ENCODE measurements at places on chromosomes 6 and 20.

- no peak for DNase-seq
Observed at GRCh38 chr20:44412402-44413144, 57.1 kb downstream of the HNF4A start.

DNA sequence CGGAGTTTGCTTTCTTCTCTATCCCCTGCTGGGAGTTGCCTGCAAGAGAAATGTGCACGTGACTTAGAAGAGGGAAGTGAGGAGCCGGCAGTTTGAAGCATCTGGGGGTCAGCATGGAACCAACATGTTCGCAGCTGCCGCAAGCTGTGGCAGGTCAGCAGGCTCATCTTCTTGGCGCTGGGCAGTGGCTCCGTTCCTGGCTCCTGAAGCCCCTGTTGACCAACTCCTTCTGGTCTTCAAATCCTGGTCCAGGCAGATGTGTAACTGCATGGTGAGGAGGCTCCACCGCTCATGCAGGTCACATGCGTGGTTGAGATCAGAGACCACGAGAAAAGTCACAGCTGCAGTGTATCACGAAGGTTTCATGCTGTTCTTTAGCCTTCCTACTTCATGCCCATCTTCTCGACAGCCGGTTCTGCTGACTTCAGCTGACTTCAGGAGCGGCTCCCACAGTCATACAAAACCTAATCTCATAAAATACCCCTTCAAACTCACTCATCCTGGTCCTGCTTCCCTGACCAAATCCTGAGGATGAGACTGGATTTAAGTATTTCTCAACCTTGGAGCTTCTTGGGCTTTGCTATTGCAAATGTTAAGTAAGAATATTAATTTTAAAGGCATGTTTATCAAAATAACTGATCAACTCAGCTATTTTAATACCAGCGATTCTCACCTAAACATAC, 44.9 kb upstream of the BCAS1 start:
- DNase-seq, result no peak

DNA sequence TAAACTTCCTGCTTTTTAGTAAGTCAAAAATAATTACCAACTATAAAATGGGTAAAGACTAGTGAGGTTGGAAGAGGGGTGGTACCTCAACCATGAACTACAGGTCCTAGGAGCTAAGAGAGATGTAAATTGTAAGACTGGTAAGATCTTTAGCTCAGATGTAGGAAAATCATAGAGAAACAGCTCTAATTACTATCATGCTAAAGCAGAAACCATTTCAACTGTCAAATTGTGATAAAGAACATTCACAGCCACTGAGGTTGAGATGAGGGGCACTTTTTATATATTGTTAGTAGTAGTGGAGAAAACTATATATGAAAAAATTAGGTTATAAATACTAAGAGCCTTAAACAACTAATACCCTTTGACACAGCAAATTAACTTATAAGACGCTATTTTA, 20.0 kb downstream of the CDK19 start:
- DNase-seq, result no peak

- DNase-seq, result no peak
Observed at GRCh38 chr20:7996898-7997297, 22.7 kb downstream of the TMX4 start.

- DNase-seq, result no peak
Observed at GRCh38 chr6:44043479-44044153, 83.6 kb downstream of the MRPL14 start.

GRCh38 chr6:122736163-122736562, 43.4 kb upstream of the FABP7 start:
- DNase-seq, result peak; percentile 10

- DNase-seq, result no peak
Observed at GRCh38 chr20:37729452-37729851, 35.6 kb downstream of the CTNNBL1 start.

GRCh38 chr20:35954907-35955251, 577 bp upstream of the SCAND1 start:
- no peak for DNase-seq

GRCh38 chr6:139051396-139052060, 23.0 kb downstream of the ABRACL start:
- DNase-seq, result no peak

- DNase-seq, result no peak
Observed at GRCh38 chr6:166330612-166331011, 11.7 kb downstream of the SFT2D1 start.

DNA sequence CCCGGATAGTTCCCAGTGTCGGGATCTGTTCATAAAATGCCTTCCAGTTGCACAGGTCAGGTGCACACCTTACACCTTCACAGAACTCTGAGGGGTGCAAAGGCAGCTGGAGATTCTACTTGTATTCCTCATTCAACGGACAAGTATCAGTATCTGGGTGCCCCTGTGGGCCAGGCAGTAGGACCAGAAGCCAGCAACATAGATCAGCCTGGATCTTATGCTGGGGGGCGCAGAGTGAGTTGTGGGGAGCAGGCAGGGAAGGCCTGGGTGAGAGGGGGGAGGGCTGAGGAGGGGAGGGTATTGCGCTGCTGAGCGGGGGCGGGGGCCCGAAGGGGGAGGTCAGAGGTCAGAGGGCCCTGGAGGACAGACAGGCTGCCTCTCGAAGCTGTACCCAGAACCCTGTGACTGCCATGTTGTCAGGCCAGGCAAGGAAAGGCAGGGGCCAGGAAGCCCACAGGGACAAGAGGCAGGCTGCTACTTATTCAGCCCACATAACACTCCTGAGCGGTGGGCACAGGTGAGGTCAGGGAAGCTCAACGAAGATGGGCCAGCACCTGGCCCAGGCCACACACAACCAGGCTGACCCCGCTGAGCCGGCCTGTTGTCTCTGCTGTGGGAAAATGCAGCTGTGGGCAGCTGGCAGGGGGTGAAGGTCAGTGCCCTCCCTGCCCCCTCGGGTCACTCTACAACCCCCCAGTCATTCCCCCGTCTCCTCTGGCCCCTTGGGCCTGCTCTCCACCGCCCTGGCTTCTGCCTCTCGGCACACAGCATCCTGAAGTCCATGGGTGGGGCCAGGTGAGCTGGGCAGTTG, 1.1 kb downstream of the OPRL1 start:
- DNase-seq, result no peak

GRCh38 chr6:143536866-143537691, 25.6 kb upstream of the FUCA2 start:
- DNase-seq, result peak; percentile 8

DNA sequence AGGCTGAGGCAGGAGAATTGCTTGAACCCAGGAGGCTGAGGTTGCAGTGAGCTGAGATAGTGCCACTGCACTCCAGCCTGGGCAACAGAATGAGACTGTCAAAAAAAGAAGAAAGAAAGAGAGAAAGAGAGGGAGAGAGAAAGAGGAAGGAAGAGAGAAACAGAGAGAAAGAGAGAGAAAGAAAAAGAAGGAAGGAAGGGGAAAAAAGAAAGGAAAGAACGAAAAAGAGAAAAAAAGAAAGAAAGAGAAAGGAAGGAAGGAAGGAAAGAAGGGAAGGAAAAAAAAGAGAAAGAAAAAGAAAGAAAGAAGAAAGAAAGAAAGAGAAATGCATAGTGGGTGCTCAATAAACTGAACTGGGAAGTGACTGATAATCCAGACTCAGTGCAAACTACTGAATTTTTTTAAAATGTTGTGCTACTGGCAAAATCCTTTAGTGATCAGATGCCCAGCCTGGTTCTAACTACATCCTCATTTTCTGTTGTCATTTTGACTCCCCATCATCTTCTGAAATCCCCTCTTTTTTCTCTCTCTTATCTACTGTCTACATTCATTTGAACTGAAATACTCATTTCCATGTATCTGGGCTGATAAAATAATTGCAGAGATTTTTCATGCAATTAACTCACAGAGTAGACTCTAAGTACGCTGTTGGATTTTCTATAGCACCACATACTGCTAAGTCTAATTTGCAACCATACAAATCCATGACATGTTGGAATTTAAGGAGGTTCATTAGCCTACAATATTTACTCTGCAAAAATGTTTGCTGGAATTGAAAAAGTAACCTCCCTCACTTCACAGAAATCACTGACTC, 85.3 kb upstream of the HIVEP1 start:
- no peak for DNase-seq
